ENCODE measurements at places on chromosomes 6 and 20.

- DNase-seq, result no peak
These were observed 170.9 kb downstream of the PHF3 start for GRCh38 chr6:63806573-63806913.

DNA sequence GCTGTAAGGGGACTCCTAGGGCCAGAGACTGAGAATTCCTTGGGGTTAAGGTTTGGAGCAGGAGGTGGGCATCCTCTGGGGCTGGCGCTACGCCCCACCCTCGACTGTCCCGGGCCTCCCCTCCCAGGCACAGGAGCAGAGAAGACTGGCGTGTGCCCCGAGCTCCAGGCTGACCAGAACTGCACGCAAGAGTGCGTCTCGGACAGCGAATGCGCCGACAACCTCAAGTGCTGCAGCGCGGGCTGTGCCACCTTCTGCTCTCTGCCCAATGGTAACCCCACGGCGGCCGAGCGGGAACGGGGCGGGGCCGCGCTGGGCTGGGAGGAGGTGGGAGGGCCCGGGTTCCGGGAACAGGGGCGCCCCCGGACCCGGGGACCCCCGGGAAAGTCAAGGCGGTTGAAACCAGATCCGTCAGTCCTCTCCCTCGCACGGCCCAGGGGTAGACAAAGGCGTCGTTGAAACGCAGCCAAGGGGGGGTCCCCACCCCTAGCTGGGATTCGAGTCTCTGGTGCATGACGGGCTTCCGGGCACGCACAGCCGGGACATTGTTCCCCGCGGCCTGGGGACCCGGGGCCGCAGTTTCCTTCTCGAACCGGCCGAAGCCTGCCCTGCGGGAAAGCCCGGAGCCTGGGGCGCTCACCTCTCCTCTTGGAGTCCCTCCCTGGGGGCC, 844 bp downstream of the WFDC2 start:
- no peak for DNase-seq

DNA sequence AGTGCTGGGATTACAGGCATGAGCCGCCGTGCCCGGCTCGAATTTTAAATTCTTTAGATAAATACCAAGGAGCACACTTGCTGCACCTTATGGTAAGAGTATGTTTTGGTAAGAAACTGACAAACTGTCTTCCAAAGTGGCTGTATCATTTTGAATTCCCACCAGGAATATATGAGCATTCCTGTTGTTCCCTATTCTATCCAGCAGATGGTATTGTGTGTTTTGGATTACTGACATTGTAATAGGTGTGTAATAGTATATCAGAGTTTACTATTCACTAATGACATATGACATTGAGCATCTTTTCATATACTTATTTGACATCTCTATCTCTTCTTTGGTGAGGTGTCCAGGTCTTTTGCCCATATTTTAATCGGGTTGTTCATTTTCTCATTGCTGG, 40.5 kb downstream of the TGM6 start:
- no peak for DNase-seq

- no peak for DNase-seq
These were observed 58.7 kb downstream of the SLC22A23 start for GRCh38 chr6:3398165-3398562.

GRCh38 chr20:3171391-3172125, 1.8 kb downstream of the LZTS3 start:
- DNase-seq, result no peak

DNA sequence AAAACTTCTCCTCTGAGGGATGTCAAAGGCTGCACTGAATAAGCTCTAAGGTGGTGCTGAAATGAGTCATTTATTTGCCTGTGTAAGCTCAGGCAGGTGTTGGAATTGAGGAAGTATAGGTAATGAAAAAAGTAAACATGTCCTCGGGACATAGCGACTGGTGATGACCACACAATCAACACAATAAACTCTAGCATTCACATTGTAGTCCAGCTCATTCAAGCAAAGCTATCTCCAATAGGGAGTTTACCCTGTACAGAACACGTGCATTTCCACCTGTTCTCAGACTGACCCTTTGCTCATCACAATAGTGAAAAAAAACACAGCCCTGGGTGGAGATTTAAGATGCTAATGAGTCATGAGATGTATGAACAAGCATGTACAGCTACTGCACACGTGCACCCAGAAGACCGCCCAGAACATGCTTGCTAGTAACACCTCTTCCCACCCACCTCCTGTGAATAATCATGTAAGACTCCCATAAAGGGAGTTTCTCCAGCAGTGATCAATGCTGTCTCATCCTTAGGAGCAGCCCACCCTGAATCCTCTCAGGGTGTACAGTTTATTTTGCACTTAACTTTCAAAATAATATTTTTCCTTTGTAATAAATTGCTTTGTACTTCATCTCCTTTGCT, 33.0 kb upstream of the POU5F1 start:
- DNase-seq, result peak; percentile 74

GRCh38 chr6:127462376-127462775, 3.2 kb upstream of the KIAA0408 start:
- DNase-seq, result no peak

DNA sequence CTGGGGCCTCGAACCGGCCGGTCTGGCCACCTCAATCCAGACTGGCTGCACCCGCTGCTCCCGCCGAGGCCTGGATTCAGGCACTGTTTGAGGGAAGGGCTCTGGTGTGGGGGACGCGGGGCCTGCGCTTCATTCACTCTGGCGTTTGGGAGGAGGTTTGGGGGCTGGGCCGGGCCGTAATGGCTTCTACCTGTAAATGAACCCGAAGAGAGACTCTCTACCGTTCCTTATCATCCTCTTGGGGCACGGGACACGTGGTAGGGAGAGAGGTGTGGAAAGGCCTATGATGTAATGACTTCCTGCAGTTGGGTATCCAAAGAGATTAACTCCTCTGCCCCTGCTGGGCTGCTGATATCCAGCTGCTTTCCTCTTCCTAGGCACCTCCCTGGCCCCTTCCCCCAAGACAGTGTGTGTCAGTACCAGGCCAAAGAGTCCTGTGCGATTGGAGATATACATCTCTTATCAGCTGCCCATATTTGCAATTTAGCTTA, 1.8 kb downstream of the FOXO3 start:
- DNase-seq, result no peak

DNA sequence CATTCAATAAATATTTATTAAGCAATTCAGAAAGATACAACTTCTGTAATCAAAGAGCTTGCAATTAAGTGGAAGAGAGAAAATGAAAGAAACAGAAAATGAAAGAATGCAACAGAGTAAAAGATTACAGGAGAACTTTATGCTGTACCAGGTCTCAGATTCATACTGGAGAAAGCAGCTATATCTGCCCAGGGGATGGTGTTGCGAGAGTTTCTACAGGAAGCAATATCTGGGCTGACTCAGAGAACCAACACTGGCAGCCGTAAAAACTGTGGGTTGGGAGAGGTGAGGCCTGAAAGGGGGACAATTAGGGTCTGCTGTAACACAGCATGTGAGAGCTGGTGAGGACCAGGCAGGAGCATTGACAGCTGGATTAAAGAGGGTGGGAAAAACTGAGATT, 256.7 kb upstream of the TCF21 start:
- no peak for DNase-seq

DNA sequence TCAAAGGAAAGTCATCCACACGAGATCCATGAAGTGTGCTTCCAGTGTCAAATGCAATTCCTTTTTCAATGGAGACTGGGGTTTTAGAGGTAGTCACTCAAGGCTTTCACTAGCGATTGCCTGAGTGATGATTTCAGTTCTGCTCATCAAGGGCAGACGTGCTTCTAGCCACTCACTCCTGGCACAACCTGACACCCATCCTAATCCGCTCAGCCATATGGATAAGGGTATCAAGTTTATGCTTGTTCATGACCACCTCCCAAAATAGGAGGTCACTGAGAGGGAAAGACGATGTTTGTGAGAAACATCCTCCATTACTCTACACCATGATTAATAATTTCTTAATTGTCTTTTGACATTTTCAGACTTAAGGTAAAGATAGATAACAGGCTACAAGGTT, 91.3 kb upstream of the HEY2 start:
- DNase-seq, result no peak

- no peak for DNase-seq
These were observed 688.2 kb downstream of the TBC1D32 start for GRCh38 chr6:120646101-120646500.

DNA sequence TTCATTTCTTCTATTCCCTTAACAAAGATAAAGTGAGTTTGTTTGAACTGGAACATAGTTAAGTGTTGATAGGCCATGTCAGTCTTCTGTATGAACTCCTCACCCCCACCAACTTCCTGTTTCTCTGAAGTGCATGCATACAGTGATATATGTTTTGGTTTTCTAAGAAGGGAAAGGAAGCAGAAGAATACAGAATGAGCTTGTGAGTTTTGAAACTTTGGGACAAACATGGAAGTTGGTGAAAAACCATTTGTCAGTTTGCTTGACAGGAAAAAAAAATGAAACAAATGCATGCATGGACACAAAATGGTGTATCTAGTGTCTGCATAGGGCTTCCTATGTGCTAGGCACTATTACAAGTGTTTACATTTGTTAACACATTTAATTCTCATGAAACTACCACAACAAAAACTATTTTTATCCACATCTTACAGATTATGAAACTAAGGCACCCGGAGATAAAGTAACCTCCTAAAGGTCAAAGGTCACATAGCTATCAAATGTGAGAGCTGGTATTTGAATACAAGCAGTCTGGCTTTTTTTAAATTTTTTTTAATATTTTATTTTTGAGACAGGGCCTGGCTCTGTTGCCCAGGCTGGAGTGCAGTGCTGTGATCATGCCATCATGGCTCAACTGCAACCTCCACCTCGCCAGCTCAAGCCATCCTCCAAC, 105.9 kb downstream of the ADGRB3 start:
- DNase-seq, result no peak

DNA sequence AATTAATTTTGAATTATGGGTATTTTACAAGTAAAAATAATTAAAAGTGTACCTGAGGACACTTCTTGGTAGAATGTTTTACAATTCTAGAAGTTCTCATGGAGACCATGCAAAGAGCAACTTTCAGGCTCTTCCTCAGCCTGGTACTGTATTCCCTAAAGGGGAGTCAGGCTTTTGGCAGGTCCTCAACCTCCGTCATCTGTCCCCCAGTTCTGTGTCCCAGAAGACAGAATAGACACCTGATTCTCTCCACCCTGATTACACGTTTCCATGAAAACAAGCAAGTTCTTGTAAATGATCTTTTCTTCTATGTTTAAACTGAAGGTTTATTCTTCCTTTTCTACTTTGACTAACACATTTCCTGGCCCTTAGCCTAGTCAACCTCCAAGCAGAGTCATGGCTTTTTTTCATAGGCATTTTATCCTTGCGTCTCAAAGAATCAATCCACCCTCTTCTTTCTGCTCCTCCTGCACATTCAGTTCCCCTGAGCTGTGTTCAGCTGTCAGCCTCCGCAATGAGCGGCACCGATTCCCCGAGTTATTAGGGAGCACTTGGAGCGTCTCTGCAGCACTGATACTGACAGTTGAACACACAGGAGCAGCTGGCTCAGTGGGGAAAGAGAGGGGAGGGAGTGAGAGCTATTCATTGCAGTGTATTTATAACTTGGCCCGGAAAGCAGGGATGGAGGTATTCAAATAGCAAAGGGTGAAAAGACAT, 1082.4 kb upstream of the MAP3K7 start:
- DNase-seq, result no peak

DNA sequence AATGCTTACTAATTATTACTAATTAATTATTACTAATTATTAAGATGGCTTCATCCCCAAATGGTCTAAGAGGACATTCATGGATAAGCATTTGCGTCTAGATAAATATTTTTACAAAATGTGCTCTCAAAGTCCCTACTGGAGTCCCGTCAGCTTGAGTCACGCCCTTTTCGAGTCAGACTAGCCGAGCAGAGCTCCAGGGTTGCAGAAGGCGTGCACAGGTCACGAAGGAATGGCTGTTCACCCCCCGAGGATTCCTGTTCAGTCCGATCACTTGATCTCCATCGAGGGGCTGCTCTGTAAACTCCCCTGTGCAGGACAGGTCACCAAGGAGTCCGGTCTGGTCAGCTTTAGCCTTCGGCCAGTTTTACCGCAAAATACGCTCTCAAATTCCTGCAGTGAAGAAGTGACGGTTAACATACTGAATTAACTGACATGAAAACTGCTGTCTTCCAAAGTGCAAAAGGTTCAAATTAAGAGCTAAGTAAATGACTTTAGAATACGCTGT, 19.9 kb downstream of the TCFL5 start:
- DNase-seq, result no peak

- peak; percentile 84 for DNase-seq
These were observed 110.2 kb upstream of the ZNF184 start for GRCh38 chr6:27582928-27583725.

GRCh38 chr20:23361119-23361475, 885 bp upstream of the GZF1 start:
- no peak for DNase-seq

GRCh38 chr6:5471044-5471443, 209.7 kb downstream of the FARS2 start:
- DNase-seq, result peak; percentile 48

DNA sequence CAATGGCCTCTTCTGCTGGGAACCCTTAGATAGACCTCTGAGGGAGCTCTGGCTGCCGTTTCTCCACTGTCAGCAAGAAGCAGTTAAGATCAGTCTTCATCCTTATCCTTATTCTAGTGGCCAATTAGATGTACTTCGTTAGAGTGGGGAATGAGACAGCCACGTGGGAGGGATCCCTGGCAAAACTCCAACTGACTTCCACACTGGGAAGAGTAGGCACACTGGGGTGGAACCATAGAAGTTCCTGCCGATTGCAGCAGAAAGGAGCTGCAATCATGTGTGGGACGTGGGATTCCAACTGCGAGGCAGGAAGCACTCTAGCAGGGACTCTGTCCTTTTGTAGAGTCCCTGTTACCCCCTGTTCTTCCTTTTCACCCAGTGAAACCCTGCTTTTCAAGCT, 226.3 kb upstream of the RGS17 start:
- DNase-seq, result no peak

- no peak for DNase-seq
These were observed 143.9 kb downstream of the GRM4 start for GRCh38 chr6:34001706-34002621.

GRCh38 chr6:42300701-42301100, 83.0 kb upstream of the MRPS10 start:
- no peak for DNase-seq

- DNase-seq, result peak; percentile 72
These were observed 117.1 kb upstream of the ASF1A start for GRCh38 chr6:118776607-118777549.

- DNase-seq, result no peak
These were observed 2.6 kb downstream of the PYGB start for GRCh38 chr20:25250508-25250907.

GRCh38 chr6:10409731-10410206, 5.1 kb downstream of the TFAP2A start:
- no peak for DNase-seq

All from activated CD4-positive, alpha-beta T cell treated with anti-CD3 and anti-CD28 coated beads, Interleukin-2, Interleukin-4, amounts not matched to agents 100 ng/mL and 50 ng/mL, durations not matched to agents 16 hours and 8 hours (primary cell).